ENCODE measurements at places on chromosomes 7 and 10.

- DNase-seq = no peak
Measured at GRCh38 chr10:128727114-128727513, 600.9 kb upstream of the MKI67 start.

- no peak for DNase-seq
Measured at GRCh38 chr7:128341733-128342132, 2.0 kb downstream of the RBM28 start.

- no peak for DNase-seq
Measured at GRCh38 chr7:27930910-27931476, 191.0 kb downstream of the TAX1BP1 start.

DNA sequence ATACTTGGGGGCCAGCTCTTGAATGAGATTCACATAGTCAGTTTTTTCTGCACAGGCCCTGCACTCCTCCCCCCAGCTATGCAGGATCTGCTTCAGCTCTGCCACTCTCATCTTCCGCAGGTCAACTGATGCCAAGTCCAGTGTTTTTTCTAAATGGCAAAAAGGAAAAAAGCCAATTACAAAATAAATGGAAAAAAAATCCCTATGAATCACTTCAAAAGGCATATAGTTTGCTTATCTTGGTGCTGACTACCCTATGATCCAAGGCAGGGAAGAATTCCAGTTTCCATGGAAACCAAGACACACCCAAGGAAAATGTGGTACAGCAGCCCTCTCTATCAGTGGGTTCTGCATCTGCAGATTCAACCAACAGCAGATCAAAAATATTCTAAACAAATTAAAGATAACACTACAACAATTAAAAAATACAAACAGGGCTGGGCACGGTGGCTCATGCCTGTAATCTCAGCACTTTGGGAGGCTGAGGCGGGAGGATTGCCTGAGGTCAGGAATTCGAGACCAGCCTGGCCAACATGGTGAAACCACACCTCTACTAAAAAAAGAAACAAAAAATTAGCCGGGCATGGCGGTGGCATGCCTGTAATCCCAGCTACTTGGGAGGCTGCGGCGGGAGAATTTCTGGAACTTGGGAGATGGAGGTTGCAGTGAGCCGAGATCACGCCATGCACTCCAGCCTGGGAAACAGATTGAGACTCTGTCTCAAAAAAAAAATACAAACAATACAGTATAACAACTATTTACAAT, 17.6 kb downstream of the CDNF start:
- no peak for DNase-seq

- DNase-seq = no peak
Measured at GRCh38 chr10:58651040-58651439, 138.4 kb downstream of the BICC1 start.

All from hematopoietic multipotent progenitor cell treated with erythropoietin and hydrocortisone succinate and interleukin-3 and kit ligand, for 8 days (in vitro differentiated cells).